Upper lobe of left lung (tissue), 6 donors: ENCODE measurements at places on chromosomes 2 and 18. TPM values are rescaled to one million over a fixed set of nuclear protein-coding genes. Genes with fewer than 3 reads are reported as not detected.

The REG3A gene
- total RNA-seq = not detected

The ARHGAP28 gene
- 10.0 TPM for total RNA-seq

The ATOH8 gene
- total RNA-seq = 121 TPM

The STEAP3 gene
- 22.6 TPM for total RNA-seq

The EVA1A gene
- total RNA-seq = 46.6 TPM

The TMEM182 gene
- 2.5 TPM for total RNA-seq

The CYRIA gene
- total RNA-seq = 22.7 TPM

The SERPINB7 gene
- 1.3 TPM for total RNA-seq

The SERPINB11 gene
- not detected for total RNA-seq

The IL36A gene
- total RNA-seq = not detected

The CCDC85A gene
- total RNA-seq = 11.6 TPM

The DCDC2C gene
- total RNA-seq = not detected

The HIBCH gene
- total RNA-seq = 12.6 TPM

The FSHR gene
- total RNA-seq = not detected

The TAF1B gene
- 8.5 TPM for total RNA-seq

The EPG5 gene
- 43.7 TPM for total RNA-seq

The PFN4 gene
- total RNA-seq = not detected

The SIX3 gene
- total RNA-seq = not detected

The SNED1 gene
- total RNA-seq = 38.0 TPM

The OSR1 gene
- 4.1 TPM for total RNA-seq

The ACKR3 gene
- 14.6 TPM for total RNA-seq

The NMUR1 gene
- 2.1 TPM for total RNA-seq

The G6PC2 gene
- not detected for total RNA-seq

The GPR55 gene
- 0.26 TPM for total RNA-seq

The COLEC11 gene
- total RNA-seq = 1.3 TPM

The GYPC gene
- 100 TPM for total RNA-seq

The METAP1D gene
- total RNA-seq = 3.7 TPM

The CCBE1 gene
- 10.5 TPM for total RNA-seq

The TGFA gene
- total RNA-seq = 7.2 TPM

The UGT1A8 gene
- total RNA-seq = not detected

The REEP1 gene
- 7.6 TPM for total RNA-seq
